Kidney (tissue), 22 donors: ENCODE measurements at places on chromosomes 6 and 20.
A peak's percentile ranks its signal among the peaks of the same experiment; 100 is the strongest.

DNA sequence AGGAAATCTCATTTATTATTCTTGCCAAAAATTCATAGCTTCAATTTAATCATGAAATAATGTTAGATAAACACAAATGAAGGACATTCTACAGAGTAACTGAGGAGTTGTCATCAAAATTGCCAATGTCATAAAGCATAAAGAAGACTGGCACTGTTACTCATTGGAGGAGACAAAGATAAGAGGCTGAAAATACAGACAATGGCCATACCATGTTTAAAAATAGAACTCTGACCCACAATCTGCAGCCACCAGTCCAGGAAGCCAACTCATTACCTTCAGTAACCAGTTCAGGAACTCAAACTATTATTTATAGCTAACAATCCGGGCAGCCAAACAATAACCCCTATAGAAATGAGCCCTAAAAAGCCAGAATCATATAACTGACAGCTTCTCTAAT is 795.6 kb downstream of the TENT5A start:
- no peak for DNase-seq

DNA sequence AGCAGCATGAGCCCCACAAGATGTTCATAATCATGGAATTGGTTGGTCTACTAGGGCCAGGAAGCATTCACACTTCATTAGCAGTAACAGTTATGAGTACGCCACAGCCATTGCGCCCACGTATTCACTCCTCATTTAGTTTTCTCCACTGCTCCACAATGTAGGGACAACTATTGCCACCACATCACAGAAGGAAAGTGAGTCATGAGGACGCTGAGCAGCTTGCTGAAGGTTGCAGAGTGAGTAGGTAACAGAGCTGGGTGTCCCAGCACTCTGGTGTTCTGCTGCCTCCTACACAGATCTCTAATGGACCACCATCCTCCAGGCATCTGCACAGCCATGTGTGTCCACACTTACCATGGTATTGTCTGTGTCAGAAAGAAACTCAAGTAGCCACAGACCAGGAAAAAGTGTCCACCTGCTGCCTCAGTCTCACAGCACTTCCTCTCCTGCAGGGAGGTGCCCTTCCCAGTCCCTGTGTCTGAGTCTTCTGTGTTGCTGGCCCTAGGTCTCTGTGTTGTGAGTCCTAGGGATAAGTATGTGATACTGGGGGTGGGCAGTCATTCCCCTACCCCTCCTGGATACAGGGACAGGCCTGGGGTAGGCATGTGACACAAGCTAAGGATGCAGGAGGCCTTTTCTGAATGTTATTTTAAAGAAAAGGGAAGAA is 103.9 kb downstream of the TTLL2 start:
- DNase-seq: no peak

- no peak for DNase-seq
These were observed 42.0 kb downstream of the HLA-DRB5 start for GRCh38 chr6:32488083-32488482.

DNA sequence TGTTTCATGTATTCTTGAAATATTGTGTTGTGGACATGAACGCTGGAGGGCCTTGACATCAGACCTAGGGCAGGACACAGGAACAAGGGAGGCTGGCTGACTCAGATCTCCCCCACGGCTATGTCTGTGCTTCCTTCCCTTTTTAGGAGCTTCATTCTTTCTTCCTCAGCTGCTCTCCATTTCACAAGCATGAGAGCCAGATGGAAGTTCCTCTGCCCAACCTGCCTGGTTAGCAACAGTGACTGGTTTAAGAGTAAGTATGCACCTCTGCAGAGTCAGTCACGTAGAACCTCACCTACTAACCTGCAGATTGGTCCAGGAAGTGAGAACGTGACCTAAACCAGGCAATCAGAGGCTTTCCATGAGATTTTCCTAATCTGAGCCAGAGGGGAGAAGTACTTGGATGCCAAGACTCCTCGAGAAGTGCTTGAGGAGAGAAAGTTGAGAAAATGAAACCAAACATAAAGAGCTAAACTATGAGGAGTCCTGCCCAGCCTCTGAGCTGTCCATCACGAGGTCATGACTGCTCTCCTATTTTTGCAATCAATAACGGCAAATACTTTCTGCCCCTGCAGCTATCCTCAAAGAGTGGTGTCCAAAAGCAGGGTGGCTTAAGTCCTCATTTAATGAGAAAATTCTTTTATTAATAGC is 465.2 kb upstream of the CITED2 start:
- no peak for DNase-seq

- DNase-seq: peak; percentile 88
These were observed at the start of gene DAAM2 for GRCh38 chr6:39791850-39792539. DAAM2 (plus strand) TSS chr6:39792376; CDS start chr6:39856303, 63,927 bp downstream.

DNA sequence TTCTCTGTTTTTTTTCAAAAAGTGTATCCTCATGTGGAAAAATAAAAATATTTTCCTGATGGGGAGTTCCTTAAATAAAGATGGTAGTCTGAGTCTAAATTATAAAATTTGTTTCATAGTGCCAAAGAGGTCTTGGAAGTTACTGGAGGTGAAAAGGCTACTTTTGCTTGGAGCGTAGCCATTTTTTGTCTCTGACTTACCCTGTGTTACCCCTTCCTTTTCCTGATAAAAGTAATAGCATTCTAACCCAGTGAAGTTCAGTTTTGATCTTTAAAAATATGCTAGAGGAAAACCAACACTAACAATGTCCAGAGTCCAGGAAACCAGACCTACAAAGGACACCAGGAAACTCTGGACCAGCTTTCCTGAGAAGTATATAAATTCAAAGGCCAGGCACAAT is 112.2 kb upstream of the FOXO3 start:
- DNase-seq: no peak

- no peak for DNase-seq
These were observed 83.3 kb downstream of the SOD2 start for GRCh38 chr6:159609652-159610178.

DNA sequence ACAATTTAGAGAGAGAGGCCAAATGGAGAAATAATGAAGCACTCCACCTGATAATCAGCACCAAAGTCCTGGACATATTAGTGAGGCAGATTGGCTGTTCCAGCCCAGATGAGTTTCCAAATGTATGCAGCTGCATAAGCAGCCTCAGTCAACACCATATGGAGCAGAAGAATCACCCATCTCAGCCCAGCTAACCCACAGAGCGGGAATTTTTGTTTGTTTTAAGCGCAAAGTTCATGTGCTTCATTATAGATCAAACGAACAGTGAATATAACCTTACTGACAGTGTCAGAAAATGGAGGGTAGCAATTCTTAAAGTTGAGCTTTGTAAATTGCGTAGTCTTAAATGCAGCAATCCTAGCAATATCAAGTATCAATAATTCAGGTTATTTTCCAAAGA is 234.0 kb upstream of the CEP162 start:
- no peak for DNase-seq

DNA sequence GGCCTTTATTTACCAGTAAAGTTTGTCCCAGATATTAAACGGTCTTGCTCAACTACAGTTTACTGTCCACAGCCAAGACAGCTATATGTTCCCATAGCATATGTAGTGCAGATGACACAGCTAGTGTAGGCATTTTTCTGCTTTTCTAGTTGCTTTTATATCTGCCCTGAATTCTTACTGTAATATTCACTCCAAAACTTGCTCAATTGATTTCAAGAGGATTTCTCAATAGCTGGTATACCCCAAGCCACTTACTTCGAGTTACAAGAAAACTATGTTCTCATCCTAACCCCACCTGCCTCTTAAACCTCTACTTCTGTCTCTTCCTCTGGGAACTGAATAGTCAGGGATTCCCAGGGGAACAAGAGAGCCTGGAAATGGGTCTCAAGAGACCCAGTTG is 18.9 kb upstream of the ROS1 start:
- no peak for DNase-seq

GRCh38 chr6:162260027-162260426 is 467.5 kb downstream of the PRKN start:
- DNase-seq: no peak
